Stimulated activated CD4-positive, alpha-beta T cell treated with anti-CD3 and anti-CD28 coated beads, Interleukin-15, amount 100 ng/mL, for 24 hours (primary cell): ENCODE measurements at places on chromosomes 4 and X.
A peak's percentile ranks its signal among the peaks of the same experiment; 100 is the strongest.

- peak; percentile 74 for DNase-seq
Observed at GRCh38 chr4:39976141-39976944, 1.4 kb downstream of the PDS5A start.

DNA sequence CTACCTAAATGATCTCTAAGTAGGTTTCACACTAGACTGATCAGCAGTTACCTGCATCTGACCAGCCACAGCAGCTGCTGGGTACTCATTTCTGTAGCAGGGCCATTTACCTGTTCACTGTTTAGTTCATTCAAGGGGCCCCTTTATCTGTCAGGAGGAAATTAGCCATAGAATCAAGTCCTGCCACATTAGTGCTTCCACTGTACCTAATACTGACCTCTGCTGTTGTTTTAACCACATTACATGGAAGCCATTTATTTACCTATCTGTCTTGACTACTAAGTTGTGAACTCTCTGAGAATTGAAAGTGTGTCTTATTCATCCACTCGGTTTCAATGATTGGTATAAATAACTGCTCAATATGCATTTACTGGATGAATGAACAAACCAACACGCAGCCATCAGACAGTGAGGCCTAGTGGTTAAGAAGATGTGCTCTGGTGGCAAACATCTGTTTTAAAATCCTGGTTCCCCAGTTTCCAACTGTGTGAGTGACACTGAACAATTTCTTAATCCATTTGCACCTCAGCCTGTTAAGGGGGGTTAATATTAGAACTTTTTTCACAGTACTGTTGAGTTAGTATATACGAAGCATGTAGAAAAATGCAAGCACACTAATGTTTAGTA is 30.0 kb upstream of the ANXA5 start:
- peak; percentile 19 for DNase-seq

DNA sequence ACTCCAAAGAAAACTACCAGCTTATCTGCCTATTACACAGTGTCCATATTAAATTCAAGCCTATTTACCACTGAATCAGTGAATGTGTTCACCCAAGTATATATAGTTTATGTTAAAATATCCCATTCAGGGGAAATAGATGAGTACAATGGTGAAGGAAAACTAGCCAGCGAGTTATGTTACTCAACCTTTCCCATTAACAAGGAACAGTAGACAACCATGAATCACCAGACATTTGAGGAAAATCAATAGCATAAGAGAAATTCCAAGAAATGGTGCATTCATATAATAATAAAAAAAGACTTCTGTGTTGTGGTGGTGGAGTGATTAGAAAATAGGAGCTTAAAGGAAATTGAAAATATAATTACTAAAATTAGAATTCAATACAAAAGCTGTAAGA is 21.3 kb downstream of the IQCM start:
- DNase-seq = no peak

- DNase-seq = no peak
Observed at GRCh38 chr4:144115519-144115918, 25.0 kb downstream of the GYPA start.

- no peak for DNase-seq
Observed at GRCh38 chr4:170088716-170089115, 1.0 kb downstream of the AADAT start.

DNA sequence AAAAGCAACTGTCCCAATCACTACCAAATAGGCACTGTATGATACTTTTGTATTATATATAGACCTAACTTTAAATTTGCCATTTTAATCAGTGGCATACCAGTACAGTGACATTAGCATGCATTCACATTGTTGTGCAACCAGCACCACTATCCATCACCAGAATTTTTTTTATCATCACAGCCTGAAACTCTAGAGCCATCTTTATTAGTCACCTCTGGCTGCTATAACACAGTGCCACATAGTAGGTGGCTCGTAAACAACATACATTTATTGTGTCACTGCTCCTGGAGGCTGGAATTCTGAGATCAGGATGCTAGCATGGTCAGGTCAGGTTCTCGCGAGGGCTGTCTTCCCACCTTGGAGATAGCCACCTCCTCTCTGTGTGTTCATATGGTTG is 188.4 kb upstream of the GALNT7 start:
- DNase-seq = no peak

GRCh38 chr4:128241425-128241913 is 46.1 kb downstream of the PGRMC2 start:
- no peak for DNase-seq

- DNase-seq = no peak
Observed at GRCh38 chr4:37805091-37805490, 21.4 kb upstream of the PGM2 start.

- no peak for DNase-seq
Observed at GRCh38 chr4:123406872-123407271, 10.3 kb downstream of the SPRY1 start.

- no peak for DNase-seq
Observed at GRCh38 chrX:109374262-109374960, 107.5 kb downstream of the GUCY2F start.

DNA sequence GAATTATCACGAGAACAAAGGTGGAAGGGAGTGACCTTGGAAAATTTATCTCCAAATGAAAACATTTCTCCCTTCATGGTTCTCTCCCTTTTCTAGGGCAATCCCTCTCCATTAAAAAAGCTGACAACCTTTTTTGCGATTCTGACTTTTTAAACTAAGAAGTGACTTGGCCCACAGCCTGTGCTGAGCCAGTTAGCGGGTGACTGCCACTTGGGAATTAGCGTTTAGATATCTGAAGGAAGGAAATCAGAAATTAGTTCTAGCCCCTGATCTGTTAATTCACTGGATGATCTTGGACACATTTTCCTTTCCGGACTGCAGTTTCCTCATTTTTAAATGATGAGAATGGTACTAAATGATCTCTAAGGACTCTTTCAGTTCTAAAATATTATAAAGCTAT is 245.0 kb downstream of the FBXO8 start:
- no peak for DNase-seq

DNA sequence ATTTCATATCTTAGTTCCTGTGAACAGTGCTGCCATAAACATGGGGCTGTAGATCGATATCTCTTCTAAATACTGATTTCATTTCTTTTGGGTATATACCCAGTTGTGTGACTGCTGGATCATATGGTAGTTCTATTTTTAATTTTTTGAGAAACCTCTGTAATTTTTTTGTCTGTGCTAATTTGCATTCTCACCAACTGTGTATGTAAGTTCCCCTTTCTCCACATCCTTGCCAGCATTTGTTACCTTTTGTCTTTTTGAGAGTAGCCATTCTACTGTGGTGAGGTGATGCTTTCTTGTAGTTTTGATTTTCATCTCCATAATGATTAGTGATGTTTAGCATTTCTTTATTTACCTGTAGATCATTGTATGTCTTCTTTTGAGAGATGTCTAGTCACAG is 2086.5 kb upstream of the TENM3 start:
- DNase-seq = no peak
